ENCODE measurements at places on chromosomes 3 and 15.

- DNase-seq = no peak
These were observed 146.9 kb upstream of the SEMA6D start for GRCh38 chr15:47570451-47570850.

DNA sequence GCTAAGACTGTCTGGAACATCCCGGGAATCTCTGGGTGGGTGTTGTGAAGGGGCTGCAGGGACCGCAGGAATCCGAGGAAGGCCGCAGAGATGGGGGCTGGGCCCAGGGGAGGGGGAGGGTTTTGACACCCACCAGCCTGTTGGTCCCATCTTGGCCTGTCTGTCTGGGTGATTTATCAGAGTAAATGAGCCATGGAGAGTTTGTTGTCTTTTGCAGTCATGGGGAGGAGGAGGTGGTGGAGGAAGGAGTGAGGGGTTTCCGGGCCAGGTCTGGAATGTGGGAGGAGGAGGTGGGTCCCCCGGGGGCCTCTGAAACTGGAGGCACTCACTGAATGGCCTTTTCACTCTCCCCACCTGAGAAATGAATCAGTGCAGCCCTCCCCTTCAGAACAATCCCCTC lies 11.5 kb downstream of the SEMA3F start:
- no peak for DNase-seq

- DNase-seq = no peak
These were observed 29.6 kb downstream of the DUT start for GRCh38 chr15:48360841-48361240.

DNA sequence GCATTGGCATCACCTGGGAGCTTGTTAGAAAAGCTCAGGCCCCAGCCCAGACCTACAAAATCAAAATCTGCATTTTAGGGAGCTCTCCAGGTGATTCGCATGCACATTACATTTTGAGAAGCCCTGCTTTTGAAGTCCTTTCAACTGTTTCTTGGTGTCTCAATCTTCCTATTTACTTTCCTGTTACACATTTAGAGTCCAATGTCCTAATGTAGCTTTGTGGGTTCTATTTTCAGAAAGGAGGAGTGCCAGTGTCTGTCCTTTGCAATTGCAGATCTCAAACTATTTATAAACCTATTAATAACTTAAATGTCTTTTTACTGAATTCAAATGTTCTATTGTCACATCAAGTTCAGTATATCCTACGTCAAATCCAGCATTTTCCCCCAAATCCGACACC lies 27.8 kb upstream of the MYRIP start:
- no peak for DNase-seq

- DNase-seq = no peak
These were observed 4.7 kb downstream of the EHD4 start for GRCh38 chr15:41967506-41968206.

- no peak for DNase-seq
These were observed 15.9 kb downstream of the MYZAP start for GRCh38 chr15:57607570-57608000.

DNA sequence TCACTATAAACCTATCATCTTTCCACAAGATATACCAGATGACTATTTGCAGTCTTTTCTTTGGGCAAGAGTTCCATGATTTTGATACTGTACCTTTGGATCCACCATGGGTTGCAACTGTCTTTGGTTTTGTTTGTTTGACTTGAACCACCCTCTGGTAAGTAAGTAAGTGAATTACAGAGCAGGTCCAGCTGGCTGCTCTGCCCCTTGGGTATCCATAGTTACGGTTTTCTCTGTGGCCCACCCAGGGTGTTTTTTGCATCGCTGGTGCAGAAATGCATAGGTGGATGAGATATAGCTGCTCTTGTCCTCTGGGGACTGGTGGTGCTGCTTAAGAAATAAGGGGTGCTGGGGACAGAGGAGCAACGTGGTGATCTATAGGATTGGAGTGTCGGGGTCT lies 33.8 kb downstream of the CHDH start:
- DNase-seq = no peak

DNA sequence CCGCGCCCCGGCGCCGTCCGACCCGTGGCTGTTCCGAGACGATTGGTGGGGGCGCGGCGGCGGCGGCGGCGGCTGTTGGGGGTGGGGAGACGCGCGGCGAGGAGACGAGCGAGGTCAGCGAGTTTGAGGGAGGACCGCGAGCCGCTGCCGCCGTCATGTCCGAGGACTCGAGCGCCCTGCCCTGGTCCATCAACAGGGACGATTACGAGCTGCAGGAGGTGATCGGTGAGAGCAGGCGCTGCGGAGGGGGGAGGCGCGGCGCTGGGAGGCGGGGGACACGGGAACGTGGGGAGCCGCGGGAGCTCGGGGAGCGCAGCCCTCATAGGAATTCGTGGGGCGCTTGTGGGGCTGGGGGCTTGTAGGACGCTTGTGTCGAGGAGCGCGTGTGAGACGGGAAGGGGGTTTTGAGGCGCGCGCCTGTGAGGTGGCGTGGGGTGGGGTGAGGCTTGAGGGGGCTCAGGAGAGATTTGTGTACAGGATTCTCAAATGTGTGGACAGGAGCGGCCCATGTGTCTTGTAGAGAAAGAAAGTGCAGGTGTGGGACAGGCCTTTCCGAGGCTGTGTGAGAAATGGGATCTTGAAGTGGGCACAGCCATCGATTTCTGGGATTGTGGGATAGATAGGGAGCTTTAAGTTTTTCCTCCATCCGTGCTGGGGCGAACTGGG lies 518 bp downstream of the OXSR1 start:
- no peak for DNase-seq

DNA sequence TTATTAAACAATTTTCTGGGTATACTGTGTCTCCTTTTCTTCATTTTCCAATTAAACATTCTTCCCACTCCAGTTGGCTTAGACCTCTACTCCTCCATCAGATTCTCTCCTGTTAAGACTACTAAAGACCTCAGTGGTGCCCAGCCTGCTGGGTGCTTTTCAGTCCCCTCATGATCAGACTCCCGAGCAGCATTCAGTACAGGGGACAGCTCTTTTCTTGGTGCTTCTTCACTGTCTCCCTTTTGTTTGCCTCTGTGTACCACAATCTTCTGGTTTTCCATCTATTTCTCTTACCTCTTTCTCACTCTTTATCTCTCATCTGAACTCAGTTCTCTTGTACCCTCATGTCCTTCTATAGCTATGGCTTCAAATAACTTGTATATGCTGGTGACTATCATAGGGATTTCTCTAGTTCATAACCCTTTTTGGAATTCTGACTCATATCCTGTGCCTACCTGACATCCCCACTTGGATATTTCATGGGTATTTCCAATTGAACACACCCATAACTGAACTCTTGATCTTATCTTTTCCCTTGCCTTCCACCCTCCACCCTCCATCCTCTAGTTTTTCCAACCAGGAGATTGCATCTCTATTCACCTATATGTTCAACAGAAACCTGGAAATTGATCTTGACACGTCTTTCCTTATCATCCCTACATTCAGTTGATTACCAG lies 55.6 kb upstream of the ABHD10 start:
- DNase-seq = no peak

DNA sequence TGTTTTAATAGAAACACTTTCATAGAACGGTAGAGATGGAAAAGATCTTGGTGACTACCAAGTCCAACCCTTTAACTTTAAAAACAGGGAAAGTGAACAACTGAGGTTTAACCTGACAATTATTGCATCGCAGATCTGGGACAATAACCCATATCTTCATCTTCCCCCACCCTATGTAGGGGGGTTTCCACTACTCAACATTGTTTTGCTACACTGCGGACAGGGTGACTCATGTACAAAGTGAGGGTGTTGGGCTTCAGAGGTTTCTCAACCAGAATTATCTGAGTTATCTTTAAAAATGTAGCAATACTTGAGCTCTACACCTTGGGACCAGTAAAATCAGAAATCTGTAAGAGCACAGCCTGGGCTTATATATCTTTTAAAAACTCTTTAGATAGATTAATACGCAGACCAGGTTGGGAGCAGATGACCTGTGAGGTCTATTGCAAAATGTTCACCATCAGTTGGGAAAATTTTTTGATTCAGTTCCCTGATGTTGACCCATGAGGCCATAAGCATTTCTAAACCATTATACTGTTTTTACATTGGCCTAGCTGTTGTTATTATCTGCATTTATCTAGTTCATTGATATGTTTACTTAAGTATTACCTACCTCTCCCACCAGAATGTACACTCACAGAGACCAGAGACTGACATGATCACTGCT lies 103.6 kb upstream of the ICE2 start:
- DNase-seq = no peak

GRCh38 chr3:236881-237280 lies 40.3 kb downstream of the CHL1 start:
- DNase-seq = no peak

GRCh38 chr3:37537914-37538691 lies 323.6 kb upstream of the CTDSPL start:
- DNase-seq = no peak

GRCh38 chr3:178036451-178037144 lies 499.6 kb upstream of the KCNMB2 start:
- no peak for DNase-seq

- no peak for DNase-seq
These were observed 1001.9 kb downstream of the ROBO1 start for GRCh38 chr3:78765671-78766485.

GRCh38 chr15:100245855-100246254 lies 95.9 kb downstream of the ADAMTS17 start:
- no peak for DNase-seq

- no peak for DNase-seq
These were observed 12.8 kb downstream of the GABRA5 start for GRCh38 chr15:26879706-26880105.

DNA sequence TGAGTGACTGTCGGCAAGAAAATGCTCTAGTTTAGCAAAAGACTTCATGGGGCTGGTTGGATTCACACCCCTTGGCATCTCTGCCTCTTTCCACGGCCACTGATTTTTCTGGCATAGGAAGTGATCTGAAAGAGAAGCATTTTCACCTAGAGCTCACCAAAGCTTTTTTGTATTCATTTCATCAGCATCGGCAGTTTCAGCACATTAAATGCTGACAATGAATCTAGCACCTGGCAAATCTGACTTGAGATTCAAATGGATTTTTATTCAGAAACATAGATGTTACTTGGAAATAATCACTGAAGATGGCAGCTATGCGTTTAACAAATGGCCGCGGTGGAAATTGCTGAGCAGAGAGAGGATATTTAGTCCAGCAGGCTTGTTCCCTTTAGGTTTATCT lies 155.9 kb downstream of the MEIS2 start:
- DNase-seq = no peak

- no peak for DNase-seq
These were observed 10.9 kb downstream of the ARL6IP5 start for GRCh38 chr3:69095636-69096035.

DNA sequence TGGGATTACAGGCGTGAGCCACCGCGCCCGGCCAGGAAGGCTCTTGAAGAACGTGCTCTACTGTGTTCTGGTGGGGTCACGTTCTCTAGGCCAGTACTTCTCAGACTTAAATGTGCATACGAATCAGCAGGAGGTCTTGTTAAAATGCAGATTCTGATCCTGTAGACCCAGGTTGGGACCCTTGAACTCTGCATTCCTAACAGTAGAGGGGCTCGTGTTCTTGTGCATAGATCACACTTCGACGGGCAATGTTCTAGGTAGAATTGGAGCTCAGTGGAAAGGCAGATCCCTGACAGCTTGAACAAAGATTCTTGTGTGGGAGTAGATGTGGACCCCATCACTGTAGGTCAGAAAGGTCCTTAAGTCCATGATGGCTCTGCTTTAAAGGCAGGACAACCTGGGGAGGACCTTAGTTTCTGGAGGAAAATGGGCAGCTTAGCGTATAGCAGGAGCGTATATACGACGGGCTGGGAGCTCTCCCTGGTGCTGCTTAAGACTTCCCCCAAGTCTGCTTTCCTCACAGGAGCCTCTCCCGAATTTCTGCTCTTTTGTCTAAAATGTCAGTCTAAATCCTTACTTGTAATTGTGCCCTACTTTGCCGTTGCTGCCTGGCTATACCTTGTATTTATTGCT lies 16.9 kb upstream of the FAM81A start:
- no peak for DNase-seq

- peak; percentile 30 for DNase-seq
These were observed 12.4 kb downstream of the KLF13 start for GRCh38 chr15:31338879-31339557.

- no peak for DNase-seq
These were observed 39.8 kb downstream of the SST start for GRCh38 chr3:187630404-187630803.

DNA sequence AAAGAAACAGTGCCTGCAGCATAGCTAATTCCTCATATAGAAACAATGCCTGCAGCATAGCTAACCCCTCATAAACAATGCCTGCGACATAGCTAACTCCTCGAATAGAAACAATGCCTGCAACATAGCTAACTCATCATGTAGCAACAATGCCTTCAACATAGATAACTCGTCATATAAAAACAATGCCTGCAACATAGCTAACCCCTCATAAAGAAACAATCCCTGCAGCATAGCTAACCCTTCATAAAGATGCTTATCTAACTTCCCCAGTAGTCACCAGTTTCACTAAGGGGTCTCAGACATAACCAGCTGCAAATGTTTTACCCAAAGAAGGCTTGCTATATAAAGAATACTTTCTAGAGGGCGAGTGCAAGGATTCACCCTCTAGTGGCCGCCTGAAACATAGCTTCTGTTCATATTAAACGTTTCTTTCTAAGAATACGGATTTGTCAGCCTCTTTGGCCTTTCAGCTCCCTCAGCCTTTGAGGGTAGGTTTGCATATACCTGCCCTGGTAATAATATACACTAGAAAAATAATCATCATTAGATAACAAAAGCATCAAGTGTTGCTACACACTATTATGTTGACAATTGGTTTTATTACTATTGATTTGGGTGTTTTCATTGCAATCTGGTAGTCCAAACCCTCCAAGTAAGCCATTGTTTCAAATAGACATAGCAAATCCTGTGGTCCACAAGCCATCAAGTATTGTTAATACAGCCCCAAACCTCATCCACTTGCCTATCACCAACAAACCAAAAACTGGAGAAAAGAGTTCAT lies 44.4 kb upstream of the FAN1 start:
- DNase-seq = no peak

- no peak for DNase-seq
These were observed 158.0 kb downstream of the FBLN2 start for GRCh38 chr3:13706886-13707285.

- no peak for DNase-seq
These were observed 196.8 kb downstream of the GOLGA6L6 start for GRCh38 chr15:20344601-20345400.

All from caudate nucleus (tissue), 63 donors.